CD4-positive, alpha-beta T cell treated with Interferon alpha-2 for 1 hour (primary cell): ENCODE measurements at places on chromosomes 12 and 14.

DNA sequence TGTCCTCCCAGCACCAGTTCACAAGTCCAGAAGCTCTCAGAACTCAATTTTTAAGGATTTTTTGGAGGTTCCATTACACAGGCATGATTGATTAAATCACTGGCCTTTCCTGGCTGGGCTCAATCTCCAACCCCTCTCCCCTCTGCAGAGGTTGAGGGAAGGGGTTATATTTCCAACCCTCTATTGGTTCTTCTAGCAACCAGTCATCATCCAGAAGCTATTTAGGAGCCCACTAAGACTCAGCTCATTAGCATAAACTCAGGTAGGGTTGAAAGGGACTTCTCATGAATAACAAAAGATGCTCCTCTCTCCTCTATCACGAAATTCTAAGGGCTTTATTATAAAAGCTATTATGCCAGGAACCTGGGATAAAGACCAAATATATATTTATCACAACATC, 41.5 kb downstream of the SPPL3 start:
- no peak for DNase-seq

GRCh38 chr12:19938031-19938430, 430.3 kb upstream of the PDE3A start:
- DNase-seq, result no peak

GRCh38 chr12:101612160-101612916, 17.6 kb downstream of the MYBPC1 start:
- no peak for DNase-seq

DNA sequence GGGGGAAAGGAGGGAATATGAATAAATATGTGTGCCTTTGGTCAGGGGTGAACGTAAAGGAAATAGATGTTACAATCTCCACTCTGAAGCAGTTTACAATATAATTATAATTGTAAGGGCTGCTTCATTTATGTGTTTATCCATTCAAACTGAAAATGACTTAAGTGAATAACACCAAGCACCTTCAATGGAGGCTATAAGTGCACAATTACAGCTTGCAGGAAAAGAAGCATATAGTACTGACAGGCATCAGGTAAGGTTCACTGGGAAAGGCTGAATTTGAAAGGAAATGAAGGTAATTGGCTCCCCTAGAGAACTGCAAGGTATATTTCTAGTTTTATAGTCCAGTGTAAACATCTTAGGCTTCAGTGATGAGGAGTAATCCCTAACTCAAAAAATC, 192.7 kb downstream of the STXBP6 start:
- no peak for DNase-seq

DNA sequence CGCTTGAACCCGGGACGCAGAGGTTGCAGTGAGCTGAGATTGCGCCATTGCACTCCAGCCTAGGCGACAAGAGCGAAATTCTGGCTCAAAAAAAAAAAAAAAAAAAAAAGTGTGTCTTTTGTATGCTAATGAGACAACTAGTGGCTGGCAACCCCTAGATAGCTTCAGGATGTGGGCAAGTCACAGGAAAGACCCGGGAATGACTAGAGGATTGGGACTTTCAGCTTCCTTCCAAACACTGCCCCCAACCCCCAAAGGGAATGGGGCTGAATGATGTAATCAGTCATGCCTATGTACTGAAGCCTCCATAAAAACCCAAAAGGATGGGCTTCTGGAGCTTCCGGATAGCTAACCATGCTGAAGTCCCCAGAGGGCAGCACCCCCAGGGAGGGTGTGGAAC, 28.6 kb downstream of the USP44 start:
- no peak for DNase-seq

DNA sequence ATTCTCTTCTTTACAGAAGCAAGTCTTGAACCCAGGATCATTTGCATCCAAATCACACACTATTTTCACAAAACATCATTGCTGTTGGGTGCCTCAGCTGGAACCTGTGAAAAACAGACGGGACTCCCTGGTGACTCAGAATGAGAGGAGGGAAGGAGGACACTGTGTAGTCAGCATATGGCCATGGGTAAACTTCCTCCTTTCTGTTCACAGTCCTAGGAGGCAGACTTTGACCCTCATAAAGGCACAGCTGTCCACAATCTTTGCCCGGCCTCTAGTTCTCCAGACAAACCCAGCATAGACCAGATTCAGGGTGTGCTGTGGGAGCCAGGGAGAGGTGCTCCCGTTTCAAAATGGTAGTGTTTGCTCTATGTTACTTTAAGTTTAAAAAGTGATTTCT, 62.0 kb downstream of the DYRK2 start:
- no peak for DNase-seq

- DNase-seq, result no peak
Observed at GRCh38 chr14:40308240-40308639, 876.0 kb upstream of the FBXO33 start.

DNA sequence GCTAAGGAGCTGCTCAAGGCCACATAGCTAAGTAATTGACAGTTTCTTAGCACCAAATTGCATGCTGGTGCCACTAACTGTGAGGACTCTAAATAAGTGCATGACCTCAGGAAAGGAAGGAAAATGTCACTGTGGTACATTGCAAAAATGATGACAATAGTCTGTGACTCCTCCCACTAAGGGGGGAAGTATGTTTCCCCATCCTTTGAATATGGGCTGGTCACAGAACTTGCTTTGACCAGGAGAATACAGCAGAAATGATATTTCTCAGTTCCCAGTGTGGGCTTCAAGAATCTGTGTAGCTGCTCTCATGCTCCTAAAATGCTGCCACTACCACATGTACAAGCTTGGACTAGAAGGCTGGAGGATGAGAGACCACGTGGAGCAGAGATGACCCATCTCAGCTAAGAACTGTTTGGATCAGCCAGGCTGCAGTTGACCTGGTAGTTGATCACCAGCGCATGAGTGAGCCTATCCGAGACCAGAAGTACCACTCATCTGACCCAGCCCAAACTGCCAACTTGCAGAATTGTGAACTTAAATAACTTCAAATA, 42.2 kb upstream of the NOS1 start:
- DNase-seq, result no peak

GRCh38 chr14:89565607-89566006, 148.6 kb upstream of the FOXN3 start:
- no peak for DNase-seq

- no peak for DNase-seq
Observed at GRCh38 chr12:109139360-109139759, 23.0 kb downstream of the ACACB start.

GRCh38 chr14:70121521-70121920, 67.2 kb downstream of the SLC8A3 start:
- no peak for DNase-seq

DNA sequence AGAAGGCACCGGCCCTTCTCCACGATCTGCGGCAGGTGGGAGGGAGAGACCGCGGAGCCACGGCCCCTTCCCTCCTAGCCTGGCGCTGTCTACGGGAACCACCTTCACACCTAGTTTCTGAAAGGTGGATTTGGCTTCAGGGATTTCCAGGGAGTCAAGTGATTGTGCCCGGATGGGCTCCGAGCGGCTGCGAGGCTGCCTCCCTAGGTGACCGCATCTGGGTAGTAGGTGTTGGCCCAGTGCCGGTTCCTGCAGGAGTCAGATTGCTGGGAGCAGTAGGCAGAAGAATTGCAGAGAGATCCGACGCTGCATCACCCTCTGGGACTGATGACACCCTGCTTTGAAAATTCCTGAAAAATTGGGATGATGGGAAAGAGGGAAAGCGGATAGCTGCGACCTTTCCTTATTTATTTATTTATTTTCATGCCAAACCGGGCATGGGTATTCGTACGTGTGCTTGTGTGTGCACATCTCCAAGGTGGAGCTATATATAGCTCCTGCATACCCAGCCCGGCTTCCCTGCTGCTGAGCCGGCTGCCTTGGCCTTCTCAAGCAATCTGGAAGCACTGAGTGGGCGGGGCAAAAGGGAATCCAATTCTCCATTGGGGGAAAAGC, 1.1 kb downstream of the CNTN1 start:
- no peak for DNase-seq

- no peak for DNase-seq
Observed at GRCh38 chr12:26192142-26192541, 3.2 kb upstream of the SSPN start.

- no peak for DNase-seq
Observed at GRCh38 chr14:82362452-82362851, 828.8 kb upstream of the SEL1L start.

DNA sequence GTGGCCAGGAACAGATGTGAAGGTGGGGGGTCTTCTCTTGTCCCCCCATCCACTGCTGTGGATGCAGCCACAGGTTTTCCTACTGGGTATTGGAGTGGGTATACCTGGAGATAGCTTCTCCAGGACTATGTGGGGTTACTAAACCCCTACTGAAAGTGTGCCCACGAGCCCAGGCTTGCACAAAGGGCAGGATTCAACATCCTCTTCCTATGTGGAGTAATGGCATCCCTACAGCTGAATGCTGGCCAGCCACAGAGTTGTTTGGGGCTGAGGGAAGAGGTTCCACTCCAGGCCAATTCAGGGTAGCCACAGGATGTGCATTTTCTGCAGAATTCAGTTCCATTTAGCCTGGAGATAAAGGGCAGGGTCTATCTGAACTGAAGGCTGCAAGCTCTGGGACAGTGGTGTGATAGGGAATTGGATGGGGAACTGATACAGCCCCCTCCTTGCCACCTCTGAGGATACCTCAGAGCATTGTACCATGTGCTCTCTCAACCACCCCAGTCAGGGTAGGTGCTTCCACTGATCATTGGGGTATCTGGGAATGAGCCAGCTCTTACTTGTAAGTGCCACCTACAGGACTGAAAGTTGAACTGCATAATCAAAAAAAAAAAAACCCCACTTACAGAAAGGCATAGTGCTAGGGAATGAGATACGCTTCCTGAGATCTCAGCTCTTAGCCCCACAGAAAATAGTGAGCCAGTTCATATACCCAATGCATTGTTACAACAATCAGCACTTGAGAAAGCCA, 187.1 kb downstream of the KITLG start:
- no peak for DNase-seq

DNA sequence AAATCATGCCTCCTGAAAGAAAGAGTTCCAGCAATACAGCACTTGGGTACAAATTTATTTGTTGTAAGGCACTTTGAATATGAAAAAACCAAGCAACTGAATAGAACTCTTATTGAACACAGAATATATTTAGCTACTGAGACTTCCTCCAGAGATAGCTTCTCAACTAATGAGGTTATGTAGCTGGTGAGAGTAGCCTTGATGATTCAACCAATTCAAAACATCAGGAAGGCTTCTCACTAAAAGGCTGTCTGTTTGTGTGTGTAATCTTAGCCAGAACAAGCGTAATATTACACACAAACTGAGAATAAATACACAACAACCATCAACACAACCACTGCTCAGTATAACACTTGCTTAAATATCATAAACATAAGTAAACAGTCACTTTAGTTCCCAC, 20.4 kb downstream of the EIF2B2 start:
- DNase-seq, result no peak

DNA sequence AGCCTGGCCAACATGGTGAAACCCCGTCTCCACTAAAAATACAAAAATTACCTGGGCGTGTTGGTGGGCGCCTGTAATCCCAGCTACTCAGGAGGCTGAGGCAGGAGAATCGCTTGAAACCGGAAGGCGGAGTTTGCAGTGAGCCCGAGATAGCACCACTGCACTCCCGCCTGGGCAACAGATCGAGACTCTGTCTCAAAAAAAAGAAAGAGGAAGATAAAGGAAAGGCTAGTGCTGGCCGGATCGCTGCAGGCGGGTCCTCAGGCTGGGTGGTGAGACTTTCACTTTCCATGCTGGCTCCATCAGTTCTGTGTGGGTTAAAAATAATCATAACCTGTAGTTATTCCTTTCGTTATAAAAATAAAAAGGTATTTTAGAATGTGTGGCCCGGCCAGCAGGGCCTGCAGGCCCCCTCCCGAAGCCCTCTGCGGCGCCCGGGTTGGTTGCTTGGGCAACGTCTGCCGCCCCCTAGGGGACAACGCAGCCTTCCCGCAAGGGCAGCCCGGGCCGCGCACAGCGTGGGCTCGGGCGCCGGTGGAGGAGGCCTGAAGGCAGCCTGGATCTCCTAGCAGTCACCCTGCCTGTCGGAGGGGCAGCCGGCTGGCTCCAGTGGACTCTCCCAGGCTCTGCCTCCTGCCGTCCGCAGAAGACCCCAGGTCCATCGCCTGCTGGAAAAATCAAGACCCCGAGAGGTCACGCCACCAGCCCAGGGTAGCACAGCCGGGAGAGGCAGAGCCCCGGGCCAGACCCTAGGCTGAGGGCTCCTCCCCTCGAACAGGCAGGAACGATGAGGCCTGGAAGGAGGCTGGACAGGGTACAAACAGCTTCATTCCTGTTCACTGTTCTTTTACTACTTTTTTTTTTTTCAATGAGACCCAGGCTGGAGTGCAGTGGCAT, 5.0 kb upstream of the SLC25A47 start:
- DNase-seq, result peak; percentile 78

DNA sequence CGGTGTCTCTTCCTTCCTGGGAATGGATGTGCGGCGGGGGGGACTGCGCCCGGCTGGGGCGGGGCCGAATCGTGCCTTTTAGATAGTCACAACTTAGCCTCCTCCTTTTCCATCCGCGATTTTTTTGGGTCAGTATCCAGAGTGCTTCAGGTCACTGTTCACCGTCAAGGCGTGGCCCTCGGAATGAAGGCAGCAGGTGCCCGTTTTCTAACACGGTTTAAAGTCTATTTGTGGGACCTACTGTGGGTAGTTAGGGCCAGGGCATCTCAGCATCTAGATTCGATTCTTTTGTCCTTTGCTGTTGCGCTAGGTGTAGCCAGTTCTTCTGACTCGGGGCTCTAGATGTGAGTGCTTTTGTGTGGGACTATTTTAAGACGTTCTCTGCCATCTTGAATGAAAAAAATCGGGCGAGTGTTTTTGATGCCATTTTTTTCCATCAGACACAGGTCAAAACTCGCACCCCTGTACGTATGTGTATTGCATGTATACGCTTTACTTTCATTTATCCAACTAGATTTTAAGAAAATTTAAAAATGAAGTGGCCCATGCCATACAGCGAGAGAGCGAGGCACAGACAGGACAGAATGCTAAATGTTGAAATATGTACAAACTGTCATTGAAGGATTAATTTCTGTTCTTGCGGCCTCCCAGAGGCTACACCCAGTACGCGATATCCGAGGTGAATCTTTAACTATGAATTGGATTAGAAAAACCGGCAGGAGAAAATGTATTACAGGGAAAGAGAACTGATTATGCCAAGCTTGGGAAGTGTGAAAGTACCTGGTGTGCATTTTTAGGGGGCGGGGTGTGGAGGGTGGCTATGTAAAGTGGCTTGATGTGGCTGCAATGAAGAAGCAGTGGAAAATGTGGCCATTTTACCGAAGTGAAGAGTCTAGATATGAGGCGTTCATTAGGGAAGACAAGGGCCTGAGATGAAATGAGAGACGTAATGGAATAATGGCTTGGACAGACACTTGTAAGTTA, 835 bp downstream of the VEZT start:
- peak; percentile 20 for DNase-seq

GRCh38 chr12:107780298-107780697, 5.8 kb downstream of the ASCL4 start:
- DNase-seq, result no peak

- DNase-seq, result no peak
Observed at GRCh38 chr12:93713060-93713459, 35.9 kb downstream of the CRADD start.

DNA sequence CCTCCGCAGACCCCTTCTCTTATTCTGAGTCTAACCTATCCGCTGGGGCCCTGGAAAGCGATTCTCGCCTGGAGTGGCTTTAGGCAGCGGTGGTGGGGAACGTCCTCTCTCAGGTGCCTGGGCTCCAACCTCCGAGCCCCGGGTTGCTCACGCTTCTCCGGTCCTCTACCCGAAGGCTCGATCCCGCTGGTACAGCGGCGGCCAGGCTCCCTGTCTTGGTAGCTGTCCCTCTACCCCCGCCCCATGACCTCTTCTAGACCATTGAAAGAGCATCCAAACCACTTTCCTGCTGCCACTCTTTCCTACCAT, 505 bp upstream of the HEBP1 start:
- DNase-seq, result no peak

GRCh38 chr14:77612011-77612620, 4.3 kb downstream of the SPTLC2 start:
- DNase-seq, result no peak

GRCh38 chr12:43482311-43483085, 69.5 kb downstream of the ADAMTS20 start:
- no peak for DNase-seq
